Activated T-helper 1 cell treated with anti-CD3 and anti-CD28 coated beads, Interleukin-2, amount 50 U/mL, for 16 hours (primary cell): ENCODE measurements at places on chromosomes 11 and 22.

DNA sequence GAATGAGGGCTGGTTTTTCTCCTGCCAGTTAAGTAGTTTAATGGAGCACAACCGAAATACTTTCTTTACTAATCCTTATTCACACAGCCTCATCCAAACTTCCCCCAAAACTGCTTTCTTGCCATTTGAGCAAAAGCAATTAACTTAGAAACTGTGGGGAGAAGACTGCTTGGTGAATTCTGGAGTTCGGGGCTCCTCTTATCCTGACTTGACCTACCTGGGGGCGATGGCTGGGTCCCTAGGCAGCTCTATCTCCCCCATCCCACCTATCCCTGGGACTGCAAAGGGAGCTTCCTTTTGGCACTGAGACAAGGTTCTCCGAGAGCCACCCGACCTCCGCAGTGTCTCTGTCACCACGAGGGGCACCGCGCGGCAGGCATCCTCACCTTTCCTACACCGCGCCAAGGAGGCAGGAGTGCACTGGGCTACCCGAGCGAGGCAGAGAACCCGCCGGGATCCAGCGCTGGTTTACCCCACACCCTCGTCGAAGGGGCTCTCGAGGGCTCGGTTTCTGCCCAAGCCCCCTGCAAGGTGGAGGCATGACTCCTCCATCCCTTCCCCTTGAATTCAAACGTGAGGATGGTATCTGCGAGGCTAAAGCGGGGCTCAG, 759 bp downstream of the DESI1 start:
- no peak for DNase-seq

DNA sequence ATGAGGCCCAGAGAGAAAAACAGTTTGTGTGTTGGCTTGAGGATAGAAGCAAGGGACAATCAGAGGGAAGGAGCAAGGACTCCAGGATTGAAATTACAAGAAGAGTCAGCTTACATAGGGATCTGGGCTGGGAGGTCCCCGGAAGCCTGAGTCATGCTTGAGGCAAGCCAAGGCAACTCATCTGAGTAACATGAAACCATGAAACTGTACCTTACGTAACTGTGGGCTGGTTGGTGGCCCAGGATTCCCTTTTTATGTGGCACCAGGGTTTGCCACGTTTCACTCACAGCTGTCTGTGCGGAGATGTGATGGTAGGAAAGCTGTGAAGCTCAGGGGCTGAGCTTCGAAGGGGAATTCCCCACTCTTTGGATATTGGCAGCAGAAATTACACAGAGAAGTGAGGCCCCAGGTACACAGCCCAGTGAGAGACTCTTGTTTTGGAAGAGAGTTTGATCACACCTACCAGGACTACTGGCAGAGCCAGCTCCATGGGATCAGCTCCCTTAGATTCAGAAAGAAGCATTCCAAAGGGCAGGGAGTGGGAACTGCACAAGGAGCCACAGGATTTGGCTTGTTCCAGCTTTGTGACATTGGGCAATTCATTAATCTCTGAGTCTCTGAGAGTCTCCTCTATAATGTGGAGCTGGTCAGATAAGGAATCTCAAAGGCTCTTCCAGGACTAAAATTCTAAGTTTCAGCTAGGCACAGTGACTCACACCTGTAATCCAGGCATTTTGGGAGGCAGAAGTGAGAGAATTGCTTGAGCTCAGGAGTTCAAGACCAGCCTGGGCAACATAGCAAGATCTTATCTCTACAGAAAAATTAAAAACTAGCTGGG, 7.8 kb downstream of the SLC5A1 start:
- peak; percentile 10 for DNase-seq

GRCh38 chr11:31422703-31423102, 53.0 kb downstream of the DNAJC24 start:
- DNase-seq: no peak

DNA sequence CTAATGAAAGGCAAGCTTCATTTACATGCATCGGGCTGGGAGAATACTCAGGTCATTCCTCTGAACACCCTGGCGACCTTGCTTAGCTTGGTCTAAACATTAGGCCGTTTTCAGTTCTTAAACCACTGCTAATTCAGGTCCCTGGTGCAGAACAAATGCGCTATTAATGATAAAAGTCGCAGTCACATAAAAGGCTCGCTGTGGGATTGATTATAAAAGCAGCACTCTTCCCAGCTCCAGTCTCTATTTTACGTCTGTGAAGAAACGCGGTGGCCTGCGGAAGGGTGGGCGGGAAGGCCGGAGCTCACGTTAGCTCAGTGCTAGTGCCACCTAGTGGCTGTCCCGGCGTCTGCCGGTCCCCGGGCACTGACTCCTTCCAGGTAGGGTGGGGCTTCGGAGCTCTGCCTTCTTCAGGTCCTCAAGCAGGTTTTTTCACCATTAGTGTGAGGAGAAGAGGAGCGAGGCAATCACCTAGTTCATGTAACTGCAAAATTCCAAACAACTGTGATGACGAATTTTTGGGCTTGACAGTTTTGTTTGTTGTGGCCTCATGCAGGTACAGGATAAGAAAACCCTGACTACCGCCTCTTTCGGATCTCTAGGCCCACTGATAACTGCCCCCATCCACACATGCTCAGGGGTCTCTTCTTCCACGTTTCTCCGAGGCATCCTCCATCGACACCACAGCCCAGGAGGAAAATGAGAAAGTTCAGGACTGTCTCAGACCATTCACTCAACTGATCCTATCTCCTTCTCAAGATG, 66.5 kb upstream of the CLMP start:
- peak; percentile 25 for DNase-seq

- no peak for DNase-seq
Measured at GRCh38 chr11:69114811-69115523, 40.8 kb upstream of the SMIM38 start.

GRCh38 chr11:115287266-115287665, 216.9 kb downstream of the CADM1 start:
- DNase-seq: no peak

- no peak for DNase-seq
Measured at GRCh38 chr11:44597358-44598012, 32.0 kb downstream of the CD82 start.

DNA sequence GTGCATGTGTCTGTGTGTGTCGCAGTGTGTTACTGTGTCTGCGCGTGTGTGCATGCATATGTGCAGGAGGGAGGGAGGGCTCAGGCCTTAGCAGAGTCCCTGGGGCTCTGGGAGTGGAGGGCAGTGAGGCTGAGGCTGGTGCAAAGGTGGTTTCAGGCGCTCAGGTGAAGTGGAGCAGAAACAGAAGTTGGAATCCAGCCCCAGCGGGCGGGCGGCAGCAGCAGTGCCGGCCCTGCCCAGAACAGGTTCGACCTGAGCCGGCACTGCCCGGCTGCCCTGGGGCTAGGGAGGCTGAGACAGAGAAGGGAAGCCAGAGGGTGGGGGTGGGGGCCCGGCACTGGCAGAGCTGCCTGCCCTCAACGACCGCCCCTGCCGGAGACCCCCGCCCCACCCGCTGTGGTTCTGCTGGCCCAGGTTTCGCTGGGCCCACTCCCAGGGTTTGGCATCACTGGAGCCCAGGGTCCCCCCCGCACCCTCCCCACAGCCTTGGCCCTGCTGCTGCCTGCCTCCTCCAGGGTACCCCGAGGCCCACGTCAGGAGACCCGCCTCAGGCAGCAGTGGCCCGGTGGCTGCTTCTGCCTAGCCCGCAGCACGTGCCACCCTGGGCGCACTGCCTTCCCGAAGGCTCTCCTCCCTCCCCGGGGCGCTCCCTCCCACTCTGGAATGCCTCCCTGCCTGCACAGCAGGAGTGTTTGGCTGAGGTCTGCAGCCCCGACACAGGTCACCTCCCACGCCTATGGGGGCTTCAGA, 13.3 kb downstream of the ASCL2 start:
- no peak for DNase-seq

- DNase-seq: no peak
Measured at GRCh38 chr22:42357634-42358296, 74.4 kb downstream of the NFAM1 start.

DNA sequence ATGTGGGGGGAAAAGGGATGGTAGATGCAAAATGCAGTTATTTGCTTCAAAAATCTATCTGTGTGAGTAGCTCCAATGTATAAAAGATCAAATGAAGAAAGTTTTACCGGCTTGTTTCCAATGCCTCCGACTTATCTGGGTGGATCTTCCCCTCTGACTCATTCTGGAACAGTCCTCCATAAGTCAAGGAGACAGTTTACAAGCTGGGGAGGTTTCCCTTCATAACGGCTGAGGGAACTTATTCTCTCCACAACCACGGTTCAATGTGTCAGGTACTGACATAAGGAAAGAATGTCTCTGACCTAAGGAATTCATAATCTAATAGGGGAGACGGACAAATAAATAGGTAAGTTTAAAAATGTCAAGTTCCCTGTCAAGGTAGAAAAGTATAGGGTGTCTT, 49.7 kb upstream of the BIRC3 start:
- DNase-seq: no peak

- no peak for DNase-seq
Measured at GRCh38 chr11:75737314-75737713, 19.7 kb downstream of the MOGAT2 start.

GRCh38 chr11:123573286-123573685, 81.1 kb downstream of the SCN3B start:
- no peak for DNase-seq

DNA sequence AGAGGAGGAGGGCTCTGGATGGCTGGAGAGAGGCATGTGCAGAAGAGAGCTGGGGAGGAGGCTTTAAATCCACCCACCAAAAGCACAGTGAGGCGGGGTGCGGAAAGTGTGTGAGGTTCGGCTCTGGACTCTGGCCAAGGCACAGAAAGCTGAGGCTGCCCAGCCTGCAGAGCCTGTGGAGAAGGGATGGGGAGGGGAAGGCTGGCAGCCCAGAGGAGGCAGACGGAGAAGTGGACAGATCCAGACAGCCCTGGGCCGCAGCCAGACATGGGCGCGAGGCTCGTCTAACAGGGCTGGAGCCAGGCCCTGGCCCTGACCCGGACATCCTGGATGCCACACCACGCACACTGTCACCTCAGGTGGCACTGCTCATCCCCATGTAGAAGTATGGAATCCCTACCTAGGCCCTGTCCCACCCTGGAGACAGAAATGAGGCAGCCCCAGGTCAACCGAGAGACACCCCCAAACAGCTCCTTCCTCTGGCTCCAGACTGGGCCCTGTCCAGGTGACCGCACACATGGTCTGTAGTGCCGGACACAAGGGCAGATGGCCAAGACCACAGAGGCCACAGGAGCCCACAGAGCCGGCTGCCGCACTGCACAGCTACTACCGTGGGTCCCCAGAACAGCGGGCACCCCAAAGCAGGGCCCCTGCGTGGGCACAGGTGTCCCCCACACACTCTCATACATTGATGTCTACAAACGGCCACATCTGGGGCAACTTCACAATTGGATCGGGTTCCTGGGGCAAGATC, 16.6 kb upstream of the MOB2 start:
- no peak for DNase-seq

DNA sequence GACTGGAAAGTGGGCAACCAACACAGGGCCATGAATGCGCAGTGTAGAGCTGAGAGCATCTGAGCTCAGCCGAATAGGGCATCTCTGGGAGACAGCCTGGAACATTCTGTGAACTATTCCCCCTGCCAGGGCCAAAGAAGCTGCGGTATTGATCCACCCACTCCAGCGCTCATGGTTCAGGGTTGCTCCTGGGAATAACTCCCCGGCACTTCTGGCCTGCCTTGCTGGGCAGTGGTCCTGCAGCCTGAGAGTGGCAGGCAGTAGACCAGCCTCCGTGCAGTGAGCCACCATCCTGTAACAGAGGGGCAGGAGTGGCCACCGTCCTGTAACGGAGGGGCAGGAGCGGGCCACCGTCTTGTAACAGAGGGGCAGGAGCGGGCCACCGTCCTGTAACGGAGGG, 12.2 kb downstream of the TMPRSS6 start:
- DNase-seq: no peak

DNA sequence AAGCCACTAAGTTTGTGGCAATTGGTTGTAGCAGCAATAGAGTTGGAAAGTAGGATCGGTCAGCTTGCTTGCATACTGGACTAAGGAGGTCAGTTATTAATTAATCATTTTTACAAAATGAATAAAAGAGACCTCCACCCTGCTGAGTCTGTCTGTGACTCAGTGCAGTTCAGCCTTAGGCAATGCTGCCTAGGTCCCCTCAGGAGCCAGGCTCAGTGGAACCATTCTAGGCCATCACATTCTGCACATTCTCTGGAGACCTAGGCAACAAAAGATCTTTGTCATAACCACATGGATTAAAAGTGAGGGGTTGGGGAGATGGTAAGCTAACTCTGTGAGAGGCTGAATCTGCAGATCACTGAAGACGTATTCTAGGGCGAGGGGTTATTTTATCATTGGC, 178.7 kb upstream of the CADM1 start:
- no peak for DNase-seq

DNA sequence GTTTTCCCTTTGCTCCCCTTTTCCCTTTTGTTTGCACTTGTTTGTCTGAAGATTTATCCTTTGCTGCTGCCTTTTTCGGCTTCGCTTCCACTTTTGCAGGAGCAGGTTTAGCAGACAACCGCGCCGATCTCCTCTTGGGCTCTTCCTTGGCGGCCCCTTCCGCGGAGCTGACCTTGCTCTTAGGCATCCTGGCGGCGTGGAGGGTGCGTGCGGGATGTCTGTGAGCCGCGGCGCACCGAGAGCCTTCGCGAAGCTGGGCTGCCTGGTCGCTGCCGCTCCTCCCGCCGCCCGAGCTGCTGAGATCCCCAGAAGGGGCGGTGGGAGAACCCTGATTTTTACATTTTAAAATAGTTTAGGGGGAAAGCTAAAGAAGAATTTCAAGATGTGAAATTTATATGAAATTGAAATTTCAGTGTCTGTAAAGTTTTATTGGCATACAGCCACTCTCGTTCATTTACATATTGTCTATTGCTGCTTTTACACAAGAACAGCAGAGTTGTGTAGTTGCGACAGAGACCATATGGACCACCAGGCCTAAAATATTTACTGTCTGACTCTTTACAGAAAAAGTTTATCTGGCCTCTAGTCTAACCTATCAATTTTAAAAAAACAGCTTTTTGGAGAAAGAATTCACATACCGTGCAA, 105.2 kb upstream of the RRM1 start:
- DNase-seq: no peak

DNA sequence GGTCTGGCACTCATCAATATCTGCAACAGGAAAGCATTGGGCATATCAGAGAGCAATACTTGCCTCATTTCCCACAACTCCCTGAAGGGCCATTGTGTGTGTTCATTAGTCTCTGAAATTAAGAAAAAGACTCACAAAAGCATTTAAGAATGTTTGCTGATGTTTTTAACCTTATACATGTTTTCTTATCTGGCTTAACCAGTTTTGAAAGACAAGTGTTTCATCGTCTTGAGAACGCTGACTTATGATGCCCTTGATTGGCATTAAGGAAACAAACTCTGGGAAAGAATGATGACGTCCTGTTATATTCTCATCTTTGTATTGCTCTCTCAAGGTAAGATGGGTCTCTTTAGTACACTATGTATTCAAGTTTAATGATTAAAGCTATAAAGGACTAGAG, 32.0 kb downstream of the SCUBE2 start:
- DNase-seq: no peak

GRCh38 chr11:41578421-41579051, 119.1 kb upstream of the LRRC4C start:
- no peak for DNase-seq

- no peak for DNase-seq
Measured at GRCh38 chr11:114438303-114438702, 964 bp upstream of the REXO2 start.

DNA sequence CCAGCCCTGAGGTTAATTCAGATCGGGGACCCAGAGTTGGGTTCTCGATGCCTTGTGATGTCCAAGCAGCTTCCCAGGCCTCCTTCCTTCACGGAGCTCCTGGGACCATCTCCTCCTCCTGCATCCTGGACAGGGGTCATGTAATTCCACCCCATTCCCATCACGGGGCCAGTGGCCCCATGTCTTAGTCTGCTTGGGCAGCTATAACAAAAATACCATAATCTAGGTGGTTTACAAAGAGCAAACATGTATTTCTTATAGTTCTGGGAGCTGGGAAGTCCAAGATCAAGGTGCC, 41.7 kb upstream of the PRDM11 start:
- no peak for DNase-seq

- no peak for DNase-seq
Measured at GRCh38 chr22:37522482-37522881, 3.3 kb upstream of the CARD10 start.
